ENCODE measurements at places on chromosomes 5 and 9.

DNA sequence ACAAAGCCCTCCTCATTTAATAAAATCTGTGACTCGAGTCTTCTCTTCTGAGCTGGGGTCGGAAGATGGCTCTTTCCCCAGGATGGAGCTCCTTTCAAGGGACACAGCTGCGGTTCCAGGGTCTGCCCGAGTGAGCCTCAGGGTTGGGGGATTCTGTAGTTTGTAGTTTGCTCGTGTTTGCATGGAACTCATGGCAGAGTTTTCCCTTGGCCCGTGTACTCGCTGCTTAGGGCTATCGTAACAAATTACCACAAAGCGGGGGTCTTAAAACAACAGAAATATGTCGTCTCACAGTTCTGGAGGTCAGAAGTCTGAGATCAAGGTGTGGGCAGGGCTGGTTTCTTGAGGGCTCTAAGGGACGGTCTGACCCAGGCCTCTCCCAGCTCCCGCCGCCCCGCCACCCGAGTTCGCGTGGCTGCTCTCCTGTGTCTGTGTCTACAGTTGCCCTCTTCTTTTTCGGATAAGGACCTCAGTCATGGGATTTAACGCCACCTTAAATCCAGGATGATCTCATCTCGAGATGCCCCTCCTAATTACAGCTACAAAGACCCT, 13.9 kb upstream of the LPCAT1 start:
- DNase-seq: no peak

DNA sequence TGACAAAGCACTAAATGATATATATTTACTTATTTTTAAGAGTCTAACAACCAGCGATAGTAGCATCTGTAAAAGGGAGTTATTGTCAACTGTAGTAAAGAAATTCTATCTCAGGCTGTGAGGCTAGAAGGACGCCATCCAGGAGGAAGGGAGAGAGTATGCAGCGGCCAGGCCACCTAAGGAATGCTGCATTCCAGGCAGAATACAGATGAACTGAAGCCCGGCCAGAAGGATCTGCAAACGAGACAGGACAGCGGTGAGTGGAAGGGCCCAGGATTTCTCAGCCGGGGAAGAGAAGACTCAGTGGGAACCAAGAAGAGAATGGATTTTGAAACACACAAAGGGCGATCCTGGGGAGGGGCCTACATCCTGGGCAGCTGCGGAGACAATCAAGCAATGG, 7.4 kb downstream of the RETREG1 start:
- no peak for DNase-seq

DNA sequence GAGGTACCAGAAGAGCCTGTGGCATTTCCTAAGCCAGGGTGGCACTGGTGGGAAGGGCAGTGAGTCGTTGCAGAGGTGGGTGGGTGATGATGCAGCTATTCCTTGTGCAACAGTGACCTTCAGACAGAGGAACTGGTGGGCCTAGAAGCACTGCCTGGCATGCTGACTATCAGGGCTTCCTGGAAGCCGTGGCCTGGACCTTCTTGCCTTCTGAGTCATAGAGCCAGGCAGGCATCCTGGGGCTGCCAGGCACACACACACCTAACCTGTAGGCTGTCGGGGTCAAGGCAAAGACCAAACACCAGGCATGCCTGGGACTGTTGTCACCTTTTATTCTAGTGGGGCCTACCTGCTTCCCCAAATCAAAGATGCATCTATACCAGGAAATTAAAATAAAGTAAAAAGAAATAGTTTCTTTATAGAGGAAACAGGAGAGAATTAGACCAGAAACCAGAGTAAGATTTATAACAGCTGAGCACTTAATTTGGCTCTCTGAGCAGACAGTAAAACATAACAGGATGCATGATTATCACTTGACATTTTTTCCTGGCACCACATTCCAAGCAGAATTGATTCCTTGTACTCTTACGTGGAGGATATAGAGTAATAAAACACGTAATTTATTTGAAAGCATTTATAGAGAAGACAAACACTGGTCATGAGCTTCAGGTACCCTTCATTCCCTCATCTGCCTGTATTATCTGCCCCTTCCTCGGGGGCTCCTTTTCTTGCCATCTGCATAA, 25.1 kb downstream of the NANS start:
- DNase-seq: peak; percentile 93

DNA sequence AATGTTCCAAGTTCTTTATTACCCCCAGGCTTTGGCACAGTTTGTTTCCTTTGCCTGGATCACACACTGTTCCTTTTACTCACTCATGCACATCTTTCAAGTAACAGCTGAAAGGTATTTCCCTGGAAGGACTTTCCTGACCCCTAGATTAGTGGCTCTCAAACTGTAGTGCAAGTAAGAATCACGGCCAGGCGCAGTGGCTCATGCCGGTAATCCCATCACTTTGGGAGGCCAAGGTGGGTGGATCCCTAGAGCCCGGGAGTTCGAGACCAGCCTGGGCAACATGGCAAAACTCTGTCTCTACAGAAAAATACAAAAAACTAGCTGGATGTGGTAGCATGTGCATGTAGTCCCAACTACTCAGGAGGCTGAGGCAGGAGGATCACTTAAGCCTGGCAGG, 19.1 kb upstream of the DELE1 start:
- DNase-seq: no peak

DNA sequence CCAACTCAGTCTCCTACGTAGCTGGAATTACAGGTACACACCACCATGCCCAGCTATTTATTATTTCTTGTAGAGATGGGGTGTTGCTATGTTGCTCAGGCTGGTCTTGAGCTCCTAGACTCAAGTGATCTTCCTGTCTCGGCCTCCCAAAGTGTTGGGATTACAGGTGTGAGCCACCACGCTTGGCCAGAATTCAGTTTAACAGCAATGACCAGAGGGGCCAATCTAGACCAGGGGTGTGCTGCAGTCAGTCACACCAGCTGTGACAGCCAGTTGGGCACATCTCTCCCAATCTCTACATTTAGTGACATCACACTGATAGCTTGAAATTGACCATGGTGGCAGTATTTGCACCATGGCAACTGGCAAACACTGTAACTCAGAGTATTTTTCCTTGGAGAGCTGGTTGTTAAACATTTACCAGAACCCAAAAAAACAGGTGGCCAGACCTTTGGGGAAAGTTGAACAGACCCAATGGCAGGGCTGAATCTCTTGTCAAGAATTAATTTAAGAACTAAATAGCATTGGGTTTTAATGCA, 67.7 kb upstream of the UBTD2 start:
- no peak for DNase-seq

DNA sequence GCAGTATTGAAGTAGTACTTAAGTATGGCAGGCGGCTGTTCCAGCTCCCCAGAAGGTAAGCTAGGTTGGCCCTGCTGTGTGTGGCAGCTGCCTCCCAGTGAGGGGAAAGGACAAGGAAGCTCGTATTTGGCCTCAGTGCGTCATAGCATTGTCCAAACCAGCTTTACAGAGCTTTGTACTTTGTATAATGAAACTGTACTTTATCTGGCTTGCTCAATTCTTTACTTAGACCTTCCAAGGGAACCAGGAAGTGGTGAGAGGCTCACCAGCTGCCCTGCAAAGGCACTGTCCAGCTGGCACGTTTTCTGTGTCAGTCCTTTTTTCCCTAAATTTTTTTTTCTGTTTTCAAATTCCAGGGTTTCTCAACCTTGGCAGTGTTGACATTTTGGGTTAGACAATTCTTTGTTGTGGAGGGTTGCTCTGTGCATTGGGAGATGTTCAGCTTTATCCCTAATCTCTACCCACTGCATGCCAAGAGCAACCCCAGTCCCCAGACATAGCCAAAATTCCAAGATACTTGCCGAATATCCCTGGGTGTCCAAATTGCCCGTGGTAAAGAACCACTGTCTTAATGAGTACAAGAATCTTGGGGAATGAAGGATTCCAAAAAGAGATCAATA, 474.5 kb downstream of the LRRC70 start:
- DNase-seq: no peak

DNA sequence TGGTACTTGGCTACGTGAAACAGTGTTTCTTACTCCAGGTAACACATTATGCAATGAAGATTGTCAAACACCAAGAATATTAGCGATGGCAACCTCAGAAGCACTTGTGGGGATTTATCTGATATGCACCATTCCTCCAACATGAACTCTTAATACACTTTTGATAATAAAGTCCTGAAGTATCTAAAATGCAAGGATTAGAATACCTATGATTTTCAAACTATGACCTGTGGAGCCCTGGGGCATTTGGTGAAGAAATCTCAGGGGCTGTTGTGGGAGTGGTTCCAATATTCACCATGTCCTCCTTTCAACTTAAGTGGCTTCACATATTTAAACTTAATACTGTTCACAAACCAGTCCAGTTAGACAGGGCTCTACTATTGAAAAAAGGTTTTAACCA, 214.6 kb upstream of the POU5F2 start:
- DNase-seq: no peak

GRCh38 chr9:92236465-92236864, 57.0 kb downstream of the IARS1 start:
- no peak for DNase-seq

DNA sequence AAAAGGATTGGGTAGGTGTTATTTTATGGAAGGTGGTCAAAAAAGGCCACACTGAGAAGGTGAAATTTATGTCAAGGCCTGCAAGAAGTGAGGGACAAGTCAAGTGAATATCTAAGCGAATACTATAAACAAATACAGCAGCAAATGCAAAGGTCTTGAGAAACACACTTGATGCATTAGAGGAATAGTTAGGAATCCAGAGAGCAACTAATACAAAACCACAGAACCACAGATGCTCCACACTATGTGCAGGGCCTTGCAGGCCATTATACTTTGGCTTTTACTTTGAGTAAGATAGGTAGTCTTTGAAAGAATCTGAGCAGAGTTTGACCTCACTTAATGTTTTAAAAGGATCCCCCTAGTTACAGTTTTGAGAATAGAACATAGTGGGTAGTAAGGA, 4.6 kb downstream of the ZNF622 start:
- DNase-seq: no peak

DNA sequence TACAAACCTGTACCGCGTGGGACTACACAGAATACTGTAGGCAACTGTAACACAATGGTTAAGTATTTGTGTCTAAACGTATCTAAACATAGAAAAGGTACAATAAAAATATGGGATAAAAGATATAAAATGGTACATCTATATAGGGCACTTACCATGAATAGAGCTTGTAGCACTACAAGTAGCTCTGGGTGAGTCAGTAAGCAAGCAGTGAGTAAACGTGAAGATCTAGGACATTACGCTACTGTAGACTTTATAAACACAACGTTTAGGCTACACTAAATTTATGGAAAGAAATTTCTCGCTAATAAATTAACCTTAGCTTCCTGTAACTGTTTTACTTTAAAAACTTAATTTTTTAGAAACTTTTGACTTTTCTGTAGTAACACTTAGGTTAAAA, 46.5 kb downstream of the MRPS27 start:
- no peak for DNase-seq

DNA sequence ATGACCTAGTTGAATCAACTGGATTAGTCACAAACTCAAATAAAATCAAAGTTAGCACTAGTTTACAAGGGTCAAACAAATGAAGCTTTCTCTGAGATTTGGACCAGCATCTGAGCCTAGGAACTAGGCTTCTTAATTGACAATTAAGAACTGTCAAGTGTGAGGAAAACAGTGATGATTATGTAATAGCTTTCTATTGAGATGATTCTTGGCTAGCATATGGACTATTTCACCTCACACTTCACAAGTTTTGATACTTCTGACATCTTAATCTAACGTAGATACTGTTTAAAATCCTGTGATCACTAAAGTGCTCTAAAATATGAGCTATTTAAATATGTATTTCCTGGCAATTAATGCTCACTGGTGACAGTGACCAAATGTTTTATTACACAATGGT, 542.9 kb downstream of the EFNA5 start:
- DNase-seq: no peak

- DNase-seq: no peak
These were observed 579.2 kb upstream of the ZNF462 start for GRCh38 chr9:106283769-106284168.

- DNase-seq: peak; percentile 48
These were observed 58.6 kb downstream of the LHFPL2 start for GRCh38 chr5:78589923-78590322.

- no peak for DNase-seq
These were observed 13.9 kb upstream of the SELENOP start for GRCh38 chr5:42825422-42826148.

GRCh38 chr9:8430945-8431344, 631.4 kb upstream of the DMAC1 start:
- no peak for DNase-seq

GRCh38 chr9:89444925-89445765, 52.8 kb downstream of the SEMA4D start:
- DNase-seq: peak; percentile 26

- no peak for DNase-seq
These were observed 67.6 kb downstream of the DPYSL3 start for GRCh38 chr5:147442224-147442623.

GRCh38 chr5:167773668-167774301, 517.7 kb upstream of the WWC1 start:
- no peak for DNase-seq

- no peak for DNase-seq
These were observed 353.7 kb downstream of the ARL15 start for GRCh38 chr5:53956632-53957031.

DNA sequence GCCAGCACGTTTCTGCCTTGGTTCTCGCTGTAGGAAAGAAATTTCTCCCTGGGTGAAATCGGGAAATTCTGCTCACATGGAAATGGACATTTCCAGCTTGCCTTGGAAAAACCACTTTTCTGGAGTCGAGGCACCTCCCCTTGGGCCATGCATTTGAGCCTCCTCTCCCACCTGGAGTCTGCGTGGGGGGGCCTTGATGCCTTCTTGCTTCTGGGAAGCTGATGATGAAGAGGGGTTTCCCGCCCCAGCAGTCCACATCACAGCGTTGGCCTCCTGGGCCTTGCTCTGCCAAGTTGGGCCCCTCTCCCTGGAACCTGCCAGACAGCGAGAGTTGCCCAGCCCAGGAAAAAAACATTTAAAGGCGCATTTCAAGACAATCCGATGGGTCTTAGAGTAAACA, 1.8 kb upstream of the ASB6 start:
- DNase-seq: no peak

GRCh38 chr5:34682926-34683623, 26.9 kb downstream of the RAI14 start:
- DNase-seq: no peak

DNA sequence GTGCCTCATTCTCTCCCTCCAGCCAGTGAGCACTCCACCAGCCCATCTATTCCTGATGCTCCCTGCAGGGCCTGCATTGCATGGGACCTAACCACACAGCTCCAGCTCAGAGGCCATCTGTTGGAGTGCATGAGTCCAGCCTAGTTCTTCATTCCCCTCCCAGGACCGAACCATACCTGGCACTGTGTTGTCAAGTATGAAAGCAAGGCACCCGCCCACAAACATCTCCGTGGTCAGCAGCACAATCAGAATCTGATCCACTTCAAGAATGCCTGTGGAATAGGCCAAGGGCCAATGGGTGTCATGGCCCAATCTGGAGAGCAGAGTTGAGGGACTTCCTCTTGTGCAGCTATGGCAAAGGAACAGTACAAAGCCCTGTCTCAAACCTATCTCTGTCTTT, 5.9 kb downstream of the SLC23A1 start:
- no peak for DNase-seq

DNA sequence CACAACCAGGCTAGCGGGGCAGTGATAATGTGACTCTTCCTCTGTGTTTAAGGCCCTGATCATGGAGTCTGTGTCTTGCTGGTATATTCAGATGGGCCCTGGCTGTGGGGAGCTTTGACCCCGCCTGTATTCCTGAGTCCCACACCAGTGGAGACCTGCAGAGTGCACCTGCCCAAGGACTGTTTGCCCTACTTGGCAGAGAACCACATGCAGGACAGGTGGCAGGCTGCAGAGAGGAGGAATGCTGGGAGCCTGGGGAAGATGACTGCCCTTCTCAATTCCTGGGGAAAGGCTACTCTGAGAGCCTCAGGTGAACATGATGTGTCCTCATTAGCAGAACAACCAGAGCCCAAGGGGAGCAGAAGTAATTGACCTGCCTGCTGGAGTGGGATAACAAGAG, 36.2 kb downstream of the IARS1 start:
- DNase-seq: no peak

Measured in suppressor macrophage treated with lipopolysaccharide for 4 hours (primary cell).